ENCODE measurements at places on chromosomes 5 and 9.

DNA sequence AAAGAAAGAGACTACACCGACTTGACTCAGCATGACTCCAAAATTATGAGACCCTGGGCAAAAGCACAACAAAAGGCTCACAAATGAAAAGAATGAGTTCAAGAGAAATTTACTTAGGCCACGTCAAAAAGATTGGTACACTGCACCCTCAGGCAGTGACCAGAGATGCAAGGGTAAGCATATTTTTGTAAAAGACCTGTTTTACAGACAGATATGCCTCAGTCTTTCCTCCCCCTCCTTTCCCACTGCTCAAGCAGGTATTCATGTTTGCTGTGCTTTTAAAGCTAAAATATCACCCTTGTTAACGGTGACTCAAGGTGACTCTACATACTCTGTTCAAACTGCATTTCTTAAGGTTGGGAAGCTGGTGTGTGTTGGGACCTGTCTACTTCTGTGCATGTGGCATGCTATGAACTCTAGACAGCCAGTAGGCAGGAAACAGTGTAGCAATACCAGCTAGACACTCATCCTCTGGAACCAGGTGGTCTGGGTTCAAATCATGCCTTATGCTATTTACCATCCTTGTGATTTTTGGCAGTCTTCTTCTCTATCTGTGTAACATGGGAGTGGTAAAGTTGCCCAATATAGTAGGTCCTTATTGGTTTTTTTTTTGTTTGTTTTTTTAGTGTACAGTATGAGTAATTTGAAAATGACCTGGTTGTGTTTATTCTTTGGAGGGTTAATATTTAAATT lies 98.7 kb downstream of the TLE4 start:
- DNase-seq: no peak

GRCh38 chr5:105659396-105659795 lies 2011.3 kb downstream of the EFNA5 start:
- DNase-seq: no peak

GRCh38 chr5:152804179-152804578 lies 399.1 kb upstream of the NMUR2 start:
- peak; percentile 46 for DNase-seq

DNA sequence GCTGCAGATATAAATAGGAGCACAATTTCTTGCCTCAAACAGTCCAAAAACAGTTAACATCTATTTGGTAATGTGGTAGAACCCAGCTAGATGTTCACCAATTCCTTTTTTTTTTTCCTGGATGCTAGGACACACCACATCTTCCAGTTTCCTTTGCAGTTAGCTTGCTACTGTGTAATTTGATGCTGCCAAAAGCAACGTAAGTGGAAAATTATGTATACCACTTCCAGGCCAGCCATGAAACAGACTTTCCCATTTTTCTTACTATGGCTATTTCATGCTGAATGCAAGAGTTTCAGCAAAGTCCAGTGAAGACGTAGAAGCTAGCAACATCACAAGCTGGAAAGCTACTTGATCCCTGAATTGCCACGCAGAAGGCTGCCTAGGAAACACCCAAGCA lies 667.2 kb downstream of the TLE1 start:
- peak; percentile 66 for DNase-seq

- DNase-seq: no peak
Observed at GRCh38 chr9:70927530-70927929, 193.9 kb downstream of the TRPM3 start.

DNA sequence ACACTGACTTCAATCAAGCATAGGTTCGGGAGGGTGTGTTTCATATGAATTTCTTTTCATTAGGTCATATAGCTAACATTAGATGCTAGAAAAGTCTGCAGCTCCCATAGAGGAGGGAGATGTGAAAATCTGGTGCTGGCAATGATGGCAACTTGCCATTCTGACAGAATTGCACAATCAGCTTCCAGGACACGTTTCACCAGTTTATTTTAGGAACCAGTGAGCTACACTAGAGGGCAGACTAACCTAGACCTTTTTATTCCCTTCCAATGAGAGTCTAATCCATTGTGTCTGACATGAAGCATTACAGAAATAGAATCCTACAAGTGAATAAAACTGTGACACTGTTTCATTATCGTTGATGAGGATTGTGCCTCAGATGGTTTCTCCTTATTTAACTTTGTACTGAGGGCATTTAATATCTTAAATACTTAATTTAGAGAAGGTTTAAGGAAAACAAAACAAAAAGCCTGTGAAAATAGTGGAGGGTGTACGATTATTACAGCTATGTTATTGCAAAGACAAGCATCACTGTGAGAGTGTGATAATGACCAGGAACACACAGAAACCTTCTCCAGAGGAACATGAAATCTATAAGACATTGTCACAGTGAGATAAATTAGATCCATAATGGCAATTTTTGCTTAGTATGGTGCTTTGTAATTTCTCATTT lies 363.3 kb upstream of the RPS23 start:
- DNase-seq: peak; percentile 90

DNA sequence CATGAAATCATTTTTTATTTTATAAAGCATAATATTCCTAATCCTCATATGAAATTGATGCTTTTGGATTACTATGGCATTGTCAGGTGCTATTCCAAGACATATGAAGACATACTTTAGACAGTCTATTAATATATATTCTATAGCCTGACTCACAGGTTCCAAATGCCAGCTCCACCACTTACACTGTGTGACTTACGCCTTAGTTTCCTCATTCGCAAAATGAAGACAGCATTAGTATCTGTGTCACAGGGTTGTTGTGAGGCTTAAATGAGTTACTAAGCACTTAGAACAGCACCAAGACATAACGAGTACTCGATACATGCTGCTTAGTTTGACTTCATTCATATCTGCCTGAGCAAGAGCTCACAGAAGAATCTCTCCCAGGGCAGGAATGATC lies 132.2 kb upstream of the PTGER4 start:
- DNase-seq: no peak

- DNase-seq: peak; percentile 85
Observed at GRCh38 chr5:57482671-57483106, at the start of gene ACTBL2. Gene ACTBL2 (minus strand): TSS chr5:57482811. CDS start chr5:57482707, 104 bp downstream.

GRCh38 chr9:126502417-126503332 lies 111.1 kb upstream of the LMX1B start:
- no peak for DNase-seq

- DNase-seq: no peak
Observed at GRCh38 chr5:169767938-169768337, 130.9 kb downstream of the DOCK2 start.

- DNase-seq: no peak
Observed at GRCh38 chr9:81605170-81605670, 84.1 kb downstream of the TLE1 start.
